ENCODE measurements at places on chromosomes 4 and X. TPM values are rescaled to one million over a fixed set of nuclear protein-coding genes. Genes with fewer than 3 reads are reported as not detected.

DNA sequence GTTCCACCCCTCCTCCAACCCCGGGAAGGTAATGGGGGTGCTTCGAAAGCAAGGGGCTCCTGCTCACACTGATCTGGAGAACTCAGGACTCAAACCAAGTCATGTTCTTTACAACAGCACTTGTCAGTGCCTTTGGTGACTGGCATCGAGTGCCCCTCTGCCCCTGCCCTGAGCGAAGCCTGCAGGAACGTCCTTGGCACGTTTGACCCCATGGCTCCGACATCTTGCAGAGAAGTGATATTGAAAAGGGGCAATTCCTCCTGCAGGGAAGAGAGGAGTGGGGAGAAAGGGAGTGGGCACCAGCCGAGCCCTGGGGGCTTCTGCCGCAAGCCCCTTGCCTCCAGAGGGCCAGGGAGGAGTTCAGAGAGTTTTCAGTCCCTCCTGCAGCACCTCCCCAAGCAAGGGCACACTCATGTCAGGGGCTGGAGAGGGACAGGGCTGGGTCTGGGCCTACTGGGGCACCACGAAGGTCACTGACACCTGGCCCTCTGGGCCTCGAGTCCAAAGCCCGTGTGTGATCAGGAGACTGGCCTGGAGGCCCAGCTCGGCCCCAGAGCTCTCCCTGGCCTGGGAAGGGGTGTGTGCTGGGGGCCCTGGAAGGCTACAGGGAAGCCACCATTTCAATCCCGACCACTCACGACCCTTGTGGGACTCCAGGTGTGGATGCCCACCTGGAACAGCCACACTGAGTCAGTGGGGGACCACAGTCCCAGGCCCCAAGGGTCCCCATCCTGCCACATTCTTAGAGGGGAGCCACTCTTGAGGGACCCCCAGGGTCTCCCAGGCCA, 94.9 kb upstream of the NKX1-1 start:
- DNase-seq, result no peak

DNA sequence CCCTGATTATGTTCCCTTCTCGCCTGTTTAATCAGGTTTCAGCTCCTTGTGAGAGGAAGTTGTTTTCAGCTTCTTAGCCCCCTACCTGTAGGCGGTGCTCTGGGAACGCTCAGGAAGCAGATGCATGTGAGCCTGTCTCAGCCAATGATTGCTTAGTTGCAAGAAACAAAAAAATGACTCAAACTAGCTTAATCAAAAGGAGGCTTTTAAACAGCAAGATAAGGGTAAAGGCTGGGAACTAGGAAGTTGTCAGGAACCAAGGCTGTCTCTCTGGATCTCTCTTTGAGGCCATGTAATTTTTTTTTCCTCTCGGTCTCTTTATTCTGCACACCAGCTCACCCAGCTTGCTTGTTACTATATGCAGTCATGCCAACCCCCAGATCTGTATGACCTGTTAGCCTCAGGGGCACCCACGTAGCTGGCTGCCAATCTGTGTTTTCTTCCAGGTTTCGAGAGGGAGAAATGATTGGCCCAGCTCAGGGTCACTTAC, 109.1 kb downstream of the PTTG2 start:
- DNase-seq, result no peak

DNA sequence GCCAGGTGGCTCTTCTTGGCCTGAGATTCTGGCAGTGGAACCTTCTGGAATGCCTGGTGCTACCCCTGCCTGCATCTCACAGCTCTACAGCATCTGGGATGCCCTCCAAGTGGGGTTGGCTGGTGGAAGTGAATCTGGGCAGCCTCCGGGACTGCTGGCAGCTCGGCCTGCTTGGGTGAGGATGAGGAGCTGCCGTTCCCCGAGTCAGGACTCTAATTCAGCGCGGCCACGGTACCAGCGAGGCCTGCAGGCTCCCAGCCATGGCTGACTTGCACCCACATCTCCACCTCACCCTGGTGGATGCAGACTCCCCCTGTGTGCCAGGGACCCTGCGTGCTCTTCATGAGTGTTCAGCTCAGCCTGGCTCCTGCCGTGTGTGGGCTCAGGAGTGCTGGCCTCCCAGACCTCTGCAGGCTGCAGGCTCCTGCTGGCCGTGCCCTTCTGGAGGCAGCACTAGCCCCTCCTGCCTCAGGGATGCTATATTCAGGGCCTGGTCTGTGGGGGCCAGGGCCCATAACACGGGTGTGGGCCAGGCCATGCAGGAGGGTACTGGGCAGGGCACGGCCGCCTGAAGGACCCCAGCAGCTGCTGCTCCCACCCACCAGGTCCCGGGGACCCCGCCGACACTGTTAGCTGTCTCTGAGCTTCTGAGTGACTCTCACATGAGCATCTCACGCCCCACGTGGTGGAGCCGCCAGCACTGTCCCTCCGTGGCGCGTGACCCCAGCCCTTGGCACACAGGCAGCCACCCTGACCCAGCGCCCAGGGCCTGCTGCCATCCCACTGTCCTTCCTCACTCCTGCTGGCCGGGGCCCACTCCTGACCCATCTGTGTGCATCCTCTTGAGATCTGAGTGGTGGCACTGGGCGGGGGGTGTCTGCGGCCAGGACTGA, 10.6 kb downstream of the UVSSA start:
- DNase-seq, result no peak

GAGE10 gene
- not detected for total RNA-seq

DACH2 gene
- total RNA-seq, result not detected

ZMAT1 gene
- total RNA-seq, result 1.6 TPM

Measured in glomerular endothelial cell (primary cell).